Stimulated activated CD4-positive, alpha-beta T cell treated with anti-CD3 and anti-CD28 coated beads, Interleukin-15, amount 100 ng/mL, for 48 hours (primary cell): ENCODE measurements at places on chromosomes 3 and 15.

- no peak for DNase-seq
These were observed 9.4 kb downstream of the ATP11B start for GRCh38 chr3:182802413-182803390.

- no peak for DNase-seq
These were observed 78.9 kb downstream of the ESYT3 start for GRCh38 chr3:138513090-138513843.

DNA sequence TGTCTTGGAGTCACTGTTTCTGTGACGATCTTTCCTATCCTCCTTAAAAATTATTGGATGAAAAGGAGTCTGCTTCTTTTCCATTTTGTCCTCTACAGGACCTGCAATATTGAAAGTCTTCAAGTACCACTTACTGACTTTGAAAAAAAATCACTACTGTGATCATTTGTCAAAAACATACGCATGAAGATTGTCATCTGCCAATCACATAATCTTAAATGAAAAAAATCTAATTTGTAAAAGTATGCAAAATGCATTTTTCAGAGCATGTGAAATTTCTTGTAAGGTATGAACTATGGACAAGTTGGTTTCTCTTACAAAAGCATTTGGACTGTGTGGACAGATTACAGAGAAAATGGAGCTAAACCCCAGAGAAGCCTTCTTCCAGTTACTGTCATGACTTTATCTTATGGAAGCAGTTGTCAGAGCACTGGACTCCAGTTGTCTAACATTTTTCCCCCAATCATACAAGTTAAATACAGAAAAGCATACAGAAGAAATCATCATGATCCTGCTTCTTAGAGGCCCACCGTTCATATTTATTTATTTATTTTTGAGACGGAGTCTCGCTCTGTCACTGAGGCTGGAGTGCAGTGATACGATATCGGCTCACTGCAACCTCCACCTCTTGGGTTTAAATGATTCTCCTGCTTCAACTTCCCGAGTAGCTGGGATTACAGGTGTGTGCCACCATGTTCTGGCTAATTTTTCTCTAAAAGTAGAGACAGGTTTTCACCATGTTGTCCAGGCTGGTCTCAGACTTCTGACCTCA lies 3.4 kb upstream of the PXK start:
- no peak for DNase-seq

DNA sequence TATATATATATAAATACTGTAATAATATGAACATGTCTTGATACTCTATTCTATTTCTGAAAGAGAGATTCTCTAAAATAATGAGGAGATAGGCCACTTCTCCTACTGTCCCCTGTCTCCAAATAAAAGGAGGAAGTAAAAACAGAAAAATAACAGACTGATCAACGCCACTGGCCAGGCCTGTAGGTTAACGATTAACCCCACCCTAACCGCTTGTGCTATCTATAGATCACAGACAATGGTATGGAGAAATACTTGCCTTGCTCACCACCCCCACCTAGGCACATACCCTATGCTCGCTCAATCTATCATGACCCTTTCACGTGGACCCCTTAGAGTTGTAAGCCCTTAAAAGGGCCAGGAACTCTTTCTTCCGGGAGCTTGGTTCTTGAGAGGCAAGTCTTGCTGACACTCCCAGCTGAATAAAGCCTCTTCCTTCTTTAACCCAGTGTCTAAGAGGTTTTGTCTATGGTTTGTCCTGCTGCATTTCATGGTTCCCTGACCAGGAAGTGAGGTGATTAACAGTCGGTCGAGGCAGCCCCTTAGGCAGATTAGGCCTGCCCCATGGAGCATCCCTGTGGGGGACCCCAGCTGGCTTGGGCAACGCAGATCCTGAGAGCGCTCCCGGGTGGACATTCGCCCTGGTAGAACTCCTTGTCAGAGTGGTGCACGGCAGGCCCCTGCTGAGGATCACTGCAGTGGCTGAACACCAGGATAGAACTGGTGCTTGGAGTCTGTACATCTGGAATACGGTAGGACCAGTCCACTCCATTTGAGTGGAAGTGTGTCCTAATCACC lies 521.8 kb upstream of the CNTN3 start:
- no peak for DNase-seq

- DNase-seq = no peak
These were observed 3.7 kb downstream of the NR2F2 start for GRCh38 chr15:96334017-96334704.

- DNase-seq = no peak
These were observed 4.9 kb downstream of the MAN2A2 start for GRCh38 chr15:90907838-90908507.

- DNase-seq = no peak
These were observed 13.8 kb downstream of the XIRP1 start for GRCh38 chr3:39178553-39178952.

GRCh38 chr15:82554849-82555248 lies 14.6 kb upstream of the RPS17 start:
- no peak for DNase-seq

DNA sequence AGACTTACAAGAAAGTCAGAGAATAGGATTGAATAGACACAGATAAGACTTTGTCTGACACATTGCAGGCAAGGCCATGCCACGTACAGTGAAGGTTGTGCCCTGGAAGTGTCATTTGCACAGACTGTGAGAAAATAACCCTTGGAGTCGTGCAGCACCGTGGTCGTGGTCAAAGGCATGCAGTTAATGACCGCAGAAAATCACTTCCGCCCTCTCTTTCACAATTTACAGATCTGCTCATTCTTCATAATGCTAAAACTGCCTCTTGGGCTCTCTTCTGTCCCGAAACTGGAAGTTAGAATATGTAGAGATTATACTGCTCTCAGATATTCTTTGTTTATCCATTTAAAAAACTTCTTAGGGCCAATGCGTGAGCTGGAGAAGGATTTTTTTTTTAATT lies 73.2 kb upstream of the CTXND1 start:
- no peak for DNase-seq

DNA sequence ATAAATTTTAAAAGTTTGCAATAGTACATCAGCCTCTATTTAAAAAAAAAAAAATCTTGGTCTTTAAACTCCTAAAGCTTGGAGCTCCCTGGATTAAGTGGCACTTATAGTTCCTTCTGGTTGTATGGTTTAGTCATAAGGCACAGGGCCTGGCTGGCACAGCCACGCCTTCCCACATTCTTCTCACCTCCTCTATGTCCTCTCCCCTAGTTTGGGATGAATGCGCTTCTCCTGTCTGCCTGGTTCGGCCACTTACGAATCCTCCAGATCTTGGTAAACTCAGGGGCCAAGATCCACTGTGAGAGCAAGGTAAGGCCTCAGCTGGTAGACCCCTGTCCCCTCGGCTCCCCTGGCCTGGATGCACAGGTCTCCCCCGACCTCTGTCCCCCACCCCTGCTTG lies 10.0 kb downstream of the ANKDD1A start:
- DNase-seq = no peak

DNA sequence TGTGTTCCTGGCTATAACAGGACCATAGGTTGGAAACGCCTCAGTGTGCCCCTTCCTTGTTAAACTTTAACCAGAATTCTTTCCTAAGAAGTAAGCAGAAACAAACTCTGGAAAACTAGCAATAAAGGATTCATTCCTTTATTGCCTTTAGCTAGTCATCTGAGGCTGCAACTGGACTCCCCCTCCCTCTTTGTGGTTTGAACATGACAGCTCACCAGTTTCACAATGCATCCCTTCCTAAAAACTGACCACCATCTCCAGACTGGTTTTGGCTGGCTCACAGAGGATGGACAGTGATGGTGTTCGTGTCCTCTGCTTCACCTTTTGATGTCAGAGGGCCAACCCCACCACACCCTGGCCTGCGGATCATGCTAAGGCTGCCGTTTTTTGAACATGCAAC lies 27.9 kb upstream of the TGFBR2 start:
- no peak for DNase-seq

- peak; percentile 8 for DNase-seq
These were observed at the start of gene KIF7 for GRCh38 chr15:89654847-89655805. KIF7 (minus strand) TSS chr15:89655467; CDS start chr15:89652930, 2,537 bp downstream.

DNA sequence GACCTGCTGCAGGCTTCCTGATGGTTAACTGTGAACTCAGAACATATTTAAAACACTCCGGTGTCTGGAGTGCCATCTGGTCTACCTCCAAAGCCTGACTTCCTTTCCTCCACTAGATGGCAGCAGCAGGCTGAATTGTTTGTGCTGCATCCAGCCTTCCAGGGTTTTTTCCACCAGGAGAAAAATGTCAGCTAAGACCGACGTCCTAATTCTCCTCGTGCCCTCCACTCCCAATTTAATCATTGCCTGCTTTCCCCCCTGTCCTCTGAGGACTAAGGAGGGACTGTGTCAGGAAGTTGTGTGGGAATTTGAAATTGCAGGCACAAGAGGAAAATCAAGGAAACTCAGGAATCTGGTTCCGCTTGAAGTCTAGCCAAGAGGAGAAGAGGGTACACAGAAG lies 165.2 kb upstream of the UMPS start:
- peak; percentile 18 for DNase-seq

DNA sequence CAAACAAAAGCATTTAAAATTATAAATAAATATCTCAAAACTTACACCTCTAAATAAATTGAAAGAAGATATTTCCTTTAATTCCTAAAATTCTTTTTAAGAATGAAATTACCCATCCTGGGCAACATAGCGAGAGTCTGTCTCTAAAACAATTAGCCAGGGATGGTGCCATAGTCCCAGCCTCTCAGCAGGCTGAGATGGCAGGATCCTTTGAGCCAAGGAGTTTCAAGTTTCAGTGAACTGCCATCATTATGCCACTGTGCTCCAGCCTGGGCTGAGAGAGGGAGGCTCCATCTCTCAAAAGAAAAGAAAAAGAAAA lies 25.4 kb downstream of the AADAC start:
- no peak for DNase-seq

DNA sequence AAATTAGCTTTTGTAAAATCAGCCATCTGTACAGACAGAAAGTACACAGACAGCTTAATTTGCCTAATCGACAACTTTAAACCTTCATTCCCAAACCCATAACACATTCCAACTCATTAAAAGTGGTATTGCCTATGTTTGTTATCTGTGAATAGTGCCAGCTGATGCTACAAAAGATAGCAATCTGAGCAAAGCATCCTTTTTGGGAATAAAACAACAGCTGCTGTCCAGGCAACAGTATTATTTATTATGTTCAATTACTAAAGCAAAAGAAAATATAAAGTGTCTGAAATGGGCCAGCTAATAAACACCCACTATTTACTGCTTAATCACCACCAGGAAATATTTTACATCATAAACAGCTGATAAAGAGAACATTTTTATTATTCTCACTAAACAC lies 134.8 kb upstream of the ABI3BP start:
- DNase-seq = no peak

DNA sequence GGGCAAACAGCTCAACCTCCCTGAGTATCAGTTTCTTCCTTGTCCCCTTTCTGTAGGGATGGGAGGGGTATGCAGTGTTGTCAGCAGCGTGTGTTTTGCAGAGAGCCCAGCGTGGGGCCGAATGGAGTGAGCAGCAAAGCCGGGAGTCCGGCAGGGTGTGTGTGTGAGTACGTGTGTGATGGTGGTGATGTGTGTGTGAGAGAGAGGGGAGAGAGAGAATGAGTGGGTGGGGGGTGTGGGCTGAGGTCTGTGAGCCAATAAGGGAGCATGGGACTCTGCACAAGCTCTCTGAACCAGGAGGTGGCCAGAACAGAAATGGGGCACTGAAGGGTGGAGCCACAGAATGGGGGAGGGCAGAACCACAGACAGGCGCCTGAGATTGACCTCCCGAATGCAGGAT lies 43.8 kb downstream of the IFT122 start:
- no peak for DNase-seq

- DNase-seq = no peak
These were observed 97.4 kb downstream of the KCNAB1 start for GRCh38 chr3:156217674-156218352.

DNA sequence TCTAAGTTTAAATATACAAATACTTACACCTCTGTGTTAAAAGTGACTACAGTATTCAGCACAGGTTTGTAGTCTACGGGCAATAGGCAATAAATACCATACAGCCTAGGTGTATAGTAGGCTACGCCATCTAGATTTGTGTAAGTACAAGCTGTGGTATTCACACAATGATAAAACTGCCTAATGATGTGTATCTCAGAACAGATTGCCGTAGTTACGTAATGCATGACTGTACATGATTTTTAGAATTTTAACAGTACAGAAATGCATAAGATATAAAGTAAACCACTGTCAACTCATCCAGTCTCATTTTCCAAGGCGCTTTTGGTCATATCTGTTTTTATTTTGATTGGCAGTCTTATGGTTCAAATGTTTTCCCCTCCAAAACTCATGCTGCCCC lies 365.7 kb downstream of the CTNNB1 start:
- DNase-seq = no peak

- no peak for DNase-seq
These were observed 268.0 kb downstream of the LPP start for GRCh38 chr3:188421836-188422540.

GRCh38 chr3:129418041-129418973 lies 10.1 kb downstream of the EFCAB12 start:
- no peak for DNase-seq

DNA sequence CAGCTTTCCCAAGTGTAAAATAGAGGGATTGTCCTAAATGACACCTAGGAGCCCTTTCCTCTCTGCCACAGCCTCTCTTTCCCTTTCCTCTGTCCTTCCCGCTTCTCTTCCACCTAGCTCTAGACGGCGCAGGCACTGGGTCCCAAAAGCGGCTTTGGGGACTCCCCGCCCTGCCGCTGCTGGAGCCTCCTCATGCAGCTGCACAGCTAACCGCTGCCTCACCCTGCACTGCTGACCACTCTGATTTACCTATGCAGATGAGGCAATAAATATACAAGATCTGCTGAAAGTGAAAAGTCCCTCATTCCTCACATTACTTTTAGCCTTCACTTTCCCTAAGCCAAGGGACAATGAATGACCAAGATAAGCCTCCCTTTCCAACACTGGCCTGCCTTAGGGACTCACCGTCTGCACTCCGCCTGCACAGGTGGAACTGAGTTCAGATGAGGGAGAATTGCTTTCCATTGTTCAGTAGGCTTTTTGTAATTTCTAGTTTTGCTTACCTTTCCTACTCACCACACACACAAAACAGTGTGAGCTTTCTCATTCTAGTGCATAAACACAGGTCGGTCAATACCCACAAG lies 197.5 kb upstream of the BCL6 start:
- no peak for DNase-seq

DNA sequence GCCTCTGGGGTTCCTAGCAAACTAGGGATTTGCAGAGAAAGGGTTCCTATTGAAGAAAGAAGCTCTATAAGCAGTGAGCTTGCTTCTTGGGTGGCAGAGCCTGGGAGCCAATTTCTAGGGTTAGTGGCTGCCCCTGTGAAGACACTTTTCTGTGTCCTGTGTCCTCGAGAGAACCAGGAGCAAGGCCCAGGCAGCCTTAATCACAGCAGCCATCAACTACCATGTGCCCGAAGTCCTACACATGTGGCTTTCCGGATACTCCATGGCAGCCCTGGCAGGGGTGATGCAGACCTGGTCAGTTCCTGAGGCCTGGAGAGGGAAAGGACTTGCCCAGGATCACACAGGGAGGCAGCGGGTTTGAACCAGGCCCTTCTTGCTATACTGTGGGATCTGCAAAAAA lies 27.7 kb upstream of the TSPAN3 start:
- no peak for DNase-seq
